ENCODE measurements at places on chromosomes 2 and 18. TPM values are rescaled to one million over a fixed set of nuclear protein-coding genes. Genes with fewer than 3 reads are reported as not detected.

- DNase-seq = peak; percentile 71
These were observed 818 bp upstream of the IKZF2 start for GRCh38 chr2:213152065-213152794.

The CAPN14 gene
- 0.27 TPM for total RNA-seq

DNA sequence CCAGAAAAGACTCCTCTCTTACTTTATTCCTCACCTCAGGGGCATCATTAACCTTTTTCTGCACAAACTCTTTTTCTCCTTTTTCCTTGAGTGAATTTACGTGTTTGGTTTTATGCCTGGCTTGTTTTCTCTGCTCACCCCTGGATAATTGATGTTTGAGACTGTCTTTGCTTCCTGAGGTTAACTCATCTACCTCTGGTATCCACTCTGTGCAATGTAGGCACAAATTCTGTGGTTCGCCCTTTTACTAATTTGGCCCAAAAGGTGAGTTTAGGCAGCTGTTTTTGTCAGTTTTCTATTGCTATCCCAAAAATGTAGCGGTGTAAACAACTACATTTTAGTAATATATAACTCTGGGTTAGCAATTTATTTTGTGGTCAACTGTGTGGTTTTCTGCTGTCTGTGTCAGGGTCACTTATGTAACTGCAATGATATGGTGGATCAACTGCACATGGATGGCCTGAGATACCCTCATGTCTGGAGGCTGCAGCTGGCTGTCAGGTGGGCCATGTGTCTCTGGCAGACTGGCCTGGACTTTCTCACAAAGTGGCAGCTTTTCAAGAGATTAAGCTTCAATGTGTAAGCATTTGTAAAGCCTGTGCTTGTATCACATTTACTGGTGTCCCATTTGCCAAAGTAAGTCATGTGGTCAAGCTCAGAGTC, 329.7 kb downstream of the FSIP2 start:
- DNase-seq = peak; percentile 30

GRCh38 chr2:50181212-50181611, 850.7 kb downstream of the NRXN1 start:
- no peak for DNase-seq

DNA sequence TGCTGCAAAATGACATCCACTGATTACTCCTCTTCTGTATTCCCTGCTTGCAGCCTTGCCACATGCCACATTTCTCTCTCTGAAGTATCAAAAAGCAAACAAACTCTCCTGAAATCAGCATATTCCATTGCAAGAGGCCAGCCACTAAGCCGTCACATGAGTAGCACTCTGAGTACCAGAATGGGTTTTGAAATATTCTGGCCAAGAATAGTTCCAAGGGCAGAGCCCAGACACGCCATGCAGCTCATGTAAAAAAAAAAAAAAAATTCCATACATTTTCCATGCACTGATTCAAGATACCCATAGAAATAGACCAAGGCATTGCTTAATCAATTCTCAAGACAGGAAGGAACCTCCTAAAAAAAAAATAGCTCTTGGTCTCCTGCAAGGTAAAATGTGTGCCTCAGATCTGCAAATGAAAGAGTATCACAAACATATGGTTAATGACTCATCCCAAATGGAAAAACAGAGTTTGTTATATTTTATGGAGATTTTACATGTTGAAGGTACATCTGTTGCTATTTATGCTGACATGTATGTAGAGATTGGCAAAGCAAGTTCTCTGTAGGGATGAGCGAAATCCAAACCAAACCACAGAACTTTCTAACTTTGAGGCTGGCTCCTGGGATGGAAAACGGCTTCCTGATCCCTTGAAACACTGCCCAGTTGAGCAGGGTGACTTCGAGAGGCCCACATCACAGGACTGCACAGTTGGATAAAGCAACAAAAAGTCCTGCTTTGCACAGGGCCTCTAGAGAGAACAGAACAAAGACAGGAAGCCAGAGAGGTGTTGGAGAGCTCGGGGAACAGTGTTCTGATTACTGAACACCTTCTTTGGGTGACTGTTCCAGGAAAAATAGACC, 346.2 kb downstream of the ZNF521 start:
- DNase-seq = no peak

Data from left ventricle myocardium inferior (tissue), 1 donor.